ENCODE measurements at places on chromosomes 2 and 18. TPM values are rescaled to one million over a fixed set of nuclear protein-coding genes. Genes with fewer than 3 reads are reported as not detected.

ZFAND2B gene
- 33.9 TPM for total RNA-seq

SERPINB10 gene
- not detected for total RNA-seq

DLGAP1 gene
- total RNA-seq = 2.8 TPM

PLCL1 gene
- total RNA-seq = 13.5 TPM

CRYGB gene
- total RNA-seq = not detected

CNDP1 gene
- total RNA-seq = not detected

WNT10A gene
- total RNA-seq = not detected

FIGN gene
- total RNA-seq = 10.2 TPM

DNA sequence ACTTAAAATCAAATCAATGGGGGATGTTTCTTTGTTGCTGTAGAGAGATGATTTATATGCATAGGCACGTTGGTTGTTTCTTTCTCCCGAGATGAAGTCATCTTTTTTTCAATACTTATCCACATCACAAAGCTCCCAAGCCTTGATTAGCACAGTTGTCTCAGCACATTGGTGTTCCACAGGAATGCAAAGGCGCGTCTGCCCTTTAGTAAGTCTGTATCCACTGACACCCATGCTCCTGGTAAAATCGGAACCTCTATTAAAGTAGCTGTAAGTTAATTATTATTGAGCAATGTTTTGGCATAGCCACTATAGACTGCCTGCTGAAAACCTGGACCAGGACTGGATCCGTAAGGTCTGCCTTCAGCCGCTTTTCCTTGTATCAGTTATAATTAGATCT is 77.6 kb upstream of the RBM44 start:
- DNase-seq = no peak

DNA sequence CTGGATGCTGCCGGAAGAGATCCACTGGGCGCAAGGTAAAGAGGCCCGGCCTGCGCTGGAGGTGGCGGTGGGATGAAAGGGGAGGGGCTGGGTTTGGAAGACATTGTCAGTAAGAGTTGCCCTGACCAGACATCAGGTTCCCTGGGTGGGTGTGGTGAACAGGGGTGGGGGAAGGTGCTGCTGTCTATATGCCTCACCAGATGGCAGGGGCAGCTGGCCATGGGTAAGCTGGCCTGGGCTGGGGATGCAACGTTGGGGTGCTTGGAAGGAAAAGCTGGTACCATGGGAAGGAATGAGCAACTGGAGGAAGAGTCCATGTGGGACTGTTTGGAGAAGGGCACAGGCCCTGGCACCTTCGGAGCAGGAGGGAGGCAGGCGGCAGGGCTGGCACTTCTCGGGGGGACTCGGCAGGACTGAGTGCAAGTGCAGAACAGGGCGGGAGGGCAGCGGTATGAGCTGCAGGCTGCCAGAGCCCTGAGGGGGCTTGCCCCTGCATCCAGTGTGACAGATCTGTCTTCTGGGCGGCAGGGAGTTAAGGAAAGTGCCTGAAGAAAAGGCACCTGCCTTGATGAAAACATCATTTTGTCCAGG is 146.4 kb downstream of the DYSF start:
- no peak for DNase-seq

DNA sequence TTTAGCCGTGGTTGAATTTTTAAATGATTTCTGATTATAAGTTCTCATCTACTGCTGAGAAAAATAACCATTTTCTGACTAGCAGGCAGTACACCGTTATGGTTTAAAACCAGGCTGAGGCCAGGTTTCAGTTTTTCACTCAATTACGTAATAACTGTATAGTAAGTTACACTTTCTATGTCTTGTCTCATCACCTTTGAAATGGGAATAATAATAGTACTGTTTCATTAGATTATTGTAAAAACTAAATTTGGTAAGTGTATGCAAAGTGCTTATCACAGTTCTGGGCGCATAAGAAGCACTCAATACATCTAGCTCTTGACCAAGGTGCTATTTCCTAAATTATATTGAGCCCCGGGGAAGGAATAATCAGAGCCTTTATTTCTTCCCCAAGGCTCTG is 76.8 kb downstream of the LIMS1 start:
- DNase-seq = no peak

DNA sequence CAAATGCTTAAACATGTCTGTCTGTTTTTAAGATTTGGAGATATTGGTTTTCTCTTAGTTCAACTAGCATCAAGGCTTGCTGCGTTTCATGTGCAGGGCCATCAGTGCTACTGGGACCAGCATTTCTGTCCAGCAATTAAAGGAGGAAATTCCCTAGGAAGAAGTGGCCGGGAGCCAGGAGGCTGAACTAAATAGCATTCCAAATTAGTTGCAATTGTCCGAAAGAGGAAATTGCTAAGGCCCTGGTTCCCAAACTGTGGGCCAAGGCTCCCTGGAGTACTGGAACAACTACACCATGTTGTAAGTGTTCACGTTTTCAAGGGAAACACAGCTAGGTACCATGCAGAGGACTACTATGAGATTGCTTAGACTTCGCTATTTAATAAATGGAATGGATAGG is 257.9 kb downstream of the PTPRM start:
- no peak for DNase-seq

GRCh38 chr2:28635191-28635611 is 116.4 kb upstream of the PPP1CB start:
- DNase-seq = peak; percentile 58

DNA sequence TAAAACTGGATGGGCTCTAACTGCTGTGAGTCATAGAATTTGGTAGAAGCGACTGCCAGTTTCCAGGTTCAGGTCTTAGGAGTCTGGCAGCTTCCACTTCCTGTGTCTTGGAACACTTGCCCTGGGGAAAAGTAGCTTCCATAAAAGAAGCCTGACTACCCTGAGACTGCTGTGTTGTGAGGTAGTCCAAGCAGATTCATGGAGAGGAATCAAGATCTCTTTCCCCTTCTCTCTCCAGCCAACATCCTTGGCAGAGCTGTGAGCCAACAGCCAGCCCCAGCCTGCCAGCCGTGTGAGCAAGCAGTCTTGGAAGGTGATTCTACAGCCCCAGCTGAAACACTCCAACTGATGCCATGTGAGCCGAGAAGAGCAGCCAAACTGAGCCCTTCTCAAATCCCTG is 33.7 kb downstream of the SLC20A1 start:
- no peak for DNase-seq

- DNase-seq = no peak
These were observed 70.1 kb downstream of the BCL11A start for GRCh38 chr2:60483401-60483800.

GRCh38 chr2:43699761-43700160 is 23.5 kb upstream of the C1GALT1C1L start:
- no peak for DNase-seq

GRCh38 chr2:15652801-15653200 is 61.1 kb downstream of the DDX1 start:
- DNase-seq = no peak

GRCh38 chr2:10965241-10965843 is 53.6 kb downstream of the KCNF1 start:
- no peak for DNase-seq

DNA sequence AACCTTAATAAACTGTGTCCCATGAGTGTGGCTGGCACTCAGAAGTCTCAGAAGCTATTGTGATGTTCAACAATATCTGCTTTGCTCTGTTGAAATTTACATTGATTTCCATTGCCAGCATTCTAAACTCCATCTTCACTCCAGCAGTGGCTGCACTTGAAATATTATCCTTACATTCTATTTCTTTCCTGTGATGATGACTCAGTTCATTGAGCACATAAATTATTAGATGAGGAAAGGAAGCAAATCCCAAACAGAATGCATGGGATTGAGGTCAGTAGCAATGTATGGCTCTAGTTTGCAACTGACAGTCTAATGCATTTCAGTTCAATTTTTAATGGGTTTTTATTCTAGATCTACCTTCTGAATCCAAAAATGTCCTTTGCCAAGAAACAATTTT is 92.4 kb upstream of the TTN start:
- no peak for DNase-seq

DNA sequence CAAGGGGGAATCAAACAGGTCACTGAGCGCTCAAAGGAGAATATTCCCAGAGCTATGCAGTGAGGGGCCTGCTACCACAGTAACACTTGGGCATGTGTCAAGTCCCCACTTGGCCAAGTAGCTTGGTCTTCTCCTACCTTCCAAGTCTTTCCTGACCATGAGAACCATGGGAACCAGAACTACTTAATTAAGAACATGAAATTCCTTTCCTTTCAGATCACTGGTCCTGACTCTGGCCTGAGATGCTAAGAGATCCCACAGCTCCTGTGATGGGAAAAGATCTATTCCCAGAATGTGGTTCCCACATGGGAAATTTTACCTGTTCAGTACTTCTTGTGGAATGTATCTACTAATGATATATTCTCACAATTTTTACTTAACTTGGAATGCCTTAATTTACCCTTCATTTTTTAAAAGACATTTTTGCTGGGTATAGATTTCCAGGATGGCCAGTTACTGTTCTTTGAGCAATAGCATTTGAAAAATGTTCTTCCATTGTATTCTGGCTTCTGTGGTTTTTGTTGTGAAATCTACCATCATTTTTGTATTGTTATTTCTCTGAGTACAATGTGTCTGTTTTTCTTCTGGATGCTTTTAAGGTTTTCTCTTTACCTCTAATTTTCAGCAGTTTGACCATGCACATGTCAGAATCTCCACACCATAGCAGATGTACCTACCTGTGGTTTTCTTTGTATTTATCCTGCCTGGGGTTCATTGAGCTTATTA is 37.9 kb downstream of the KCNIP3 start:
- DNase-seq = no peak

DNA sequence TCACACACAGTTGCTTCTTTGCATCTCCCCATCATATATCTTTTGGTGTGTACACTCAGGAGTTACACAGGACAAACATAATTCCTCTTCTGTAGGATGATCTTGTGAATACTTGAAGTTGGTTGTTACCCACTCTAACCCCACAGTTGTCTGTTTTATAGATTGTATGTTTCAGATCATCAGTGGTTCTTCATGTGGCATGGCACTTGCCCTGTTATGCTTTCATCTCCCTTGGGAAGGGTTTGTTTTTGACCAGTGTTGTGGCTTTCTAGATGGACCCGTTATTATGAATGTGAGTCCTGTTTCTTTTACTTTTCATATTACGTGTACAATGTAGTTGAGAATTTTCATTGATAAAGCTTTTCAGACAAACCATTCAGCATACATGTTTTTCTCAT is 82.0 kb downstream of the ZNF407 start:
- no peak for DNase-seq

GRCh38 chr2:33897741-33898140 is 298.6 kb upstream of the FAM98A start:
- no peak for DNase-seq

GRCh38 chr2:237279012-237279768 is 134.8 kb downstream of the COL6A3 start:
- DNase-seq = no peak

GRCh38 chr2:189599245-189599644 is 18.7 kb upstream of the SLC40A1 start:
- no peak for DNase-seq

GRCh38 chr2:67082813-67083212 is 314.3 kb upstream of the ETAA1 start:
- no peak for DNase-seq

GRCh38 chr2:85318222-85319074 is 9.3 kb downstream of the TGOLN2 start:
- no peak for DNase-seq

- no peak for DNase-seq
These were observed 72.9 kb upstream of the SCG2 start for GRCh38 chr2:223674998-223675609.

- no peak for DNase-seq
These were observed 87.7 kb downstream of the LYPD6 start for GRCh38 chr2:149418065-149418464.

GRCh38 chr2:191832668-191833067 is 14.2 kb downstream of the CAVIN2 start:
- no peak for DNase-seq

- no peak for DNase-seq
These were observed 61.2 kb upstream of the RBBP8 start for GRCh38 chr18:22871809-22872525.

DNA sequence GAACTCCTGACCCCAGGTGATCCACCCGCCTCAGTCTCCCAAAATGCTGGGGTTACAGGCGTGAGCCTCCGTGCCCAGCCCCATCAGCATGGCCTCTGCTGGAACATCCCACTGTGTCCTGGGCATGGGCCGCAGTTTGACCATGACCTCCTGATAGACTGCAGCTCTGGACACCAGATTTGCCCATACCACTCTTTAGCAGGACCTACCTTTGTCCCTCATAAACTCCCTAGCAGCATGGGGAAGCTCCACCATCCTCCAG is 92.6 kb downstream of the MYCN start:
- DNase-seq = no peak

DNA sequence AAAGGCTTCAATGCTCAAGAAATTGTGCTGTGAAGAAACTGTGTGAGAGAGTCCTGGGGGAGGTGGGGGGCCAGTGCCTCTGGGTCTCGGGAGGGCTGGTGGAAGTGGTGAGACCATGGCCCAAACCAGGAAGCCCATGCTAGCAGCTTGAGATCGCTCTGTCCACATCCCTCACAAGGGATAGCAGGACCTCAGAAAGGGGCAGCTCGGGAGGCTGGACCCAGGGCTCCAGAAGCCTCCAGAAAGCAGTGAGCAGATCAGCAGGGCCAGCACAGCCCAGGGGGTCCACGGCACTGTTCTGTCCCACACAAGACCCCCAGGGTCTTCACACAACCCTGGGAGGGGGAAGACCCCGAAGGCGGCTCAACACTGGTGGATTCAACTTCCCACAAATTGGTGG is 24.1 kb downstream of the ST8SIA5 start:
- no peak for DNase-seq

DNA sequence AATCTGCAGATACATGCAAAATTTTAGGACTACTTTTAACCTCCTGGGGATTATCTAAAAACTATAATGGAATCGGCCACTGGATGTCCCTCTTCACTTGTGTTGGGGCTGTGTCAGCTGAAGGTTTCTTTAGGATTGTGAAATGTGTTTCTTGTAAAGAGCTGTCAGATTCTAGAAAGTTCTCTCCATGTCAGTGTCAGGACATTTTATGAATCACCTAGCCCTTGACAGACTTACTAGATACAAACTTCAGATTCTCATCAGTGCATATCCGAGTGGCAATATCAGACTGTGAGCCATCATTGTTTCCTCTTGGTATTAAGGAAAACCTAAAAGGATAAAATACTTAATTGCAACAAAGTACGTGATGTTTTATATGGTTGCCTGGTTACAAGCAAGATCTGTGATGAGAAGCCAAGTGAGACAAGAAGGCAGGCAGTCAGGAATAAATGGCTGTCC is 107.3 kb downstream of the CPS1 start:
- no peak for DNase-seq
